ENCODE measurements at places on chromosomes 7 and 10.

GRCh38 chr7:14688208-14688607 is 214.3 kb downstream of the DGKB start:
- DNase-seq: no peak

DNA sequence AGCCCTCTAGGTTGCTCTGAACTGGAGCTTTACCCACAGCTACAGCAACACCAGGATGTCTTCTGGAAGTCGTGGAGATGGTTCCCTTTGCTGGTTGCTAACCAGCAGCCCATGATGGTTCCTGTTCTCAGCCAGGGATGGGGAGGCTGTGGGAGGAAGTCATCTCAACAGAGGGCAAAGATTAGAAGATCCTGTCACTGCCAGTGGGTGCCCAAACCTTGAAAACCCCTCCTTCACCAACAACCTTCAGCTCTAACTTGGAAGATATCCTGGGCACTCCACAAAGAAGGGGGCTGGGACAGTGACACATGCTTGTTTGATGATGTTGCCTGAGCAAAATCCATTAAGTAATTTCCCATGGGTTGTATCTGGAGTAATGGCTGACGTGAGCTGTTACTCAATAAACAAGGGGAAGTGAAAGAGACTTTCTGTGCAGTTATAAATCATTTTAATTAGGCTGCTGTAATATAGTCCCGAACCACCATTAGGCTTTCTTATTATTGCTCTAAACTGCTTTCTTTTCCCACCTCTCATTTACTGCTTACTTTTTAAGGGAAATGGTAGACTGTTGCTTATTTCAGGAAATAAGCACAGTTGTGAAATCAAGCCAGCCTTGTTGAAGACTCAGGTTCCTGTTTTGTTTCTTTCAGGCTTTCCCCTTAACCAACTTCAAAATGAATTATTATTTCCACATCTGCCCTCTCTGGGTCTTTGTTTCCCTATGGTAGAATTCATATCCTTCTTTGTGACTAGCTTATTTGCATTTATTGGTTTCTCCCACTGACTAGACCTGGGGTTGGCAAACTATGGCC is 124.8 kb downstream of the PPP1R17 start:
- no peak for DNase-seq

- peak; percentile 82 for DNase-seq
These were observed 9.6 kb downstream of the IL2RA start for GRCh38 chr10:6052247-6053221.

DNA sequence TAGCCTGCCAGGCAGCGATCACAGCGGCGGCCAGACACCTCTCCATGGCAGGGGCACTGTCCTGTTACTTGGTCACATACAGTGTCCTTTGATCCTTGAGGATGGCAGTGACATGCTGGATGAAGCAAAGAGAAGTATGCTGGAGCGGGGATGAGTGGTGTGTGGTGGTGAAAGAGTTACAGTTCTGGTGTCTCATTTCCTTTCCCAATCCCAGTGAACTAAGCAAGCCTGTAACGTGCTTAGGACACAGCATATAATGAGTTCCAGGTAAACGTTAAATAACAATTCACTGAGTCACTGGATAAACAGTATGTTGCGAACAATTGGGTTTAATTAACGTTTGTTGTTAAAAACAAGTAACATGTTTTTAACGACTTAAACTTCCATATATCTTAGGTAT is 63.5 kb upstream of the LAMB1 start:
- DNase-seq: no peak

- no peak for DNase-seq
These were observed 133.6 kb upstream of the JCAD start for GRCh38 chr10:30192846-30193608.

GRCh38 chr10:9253121-9253520 is 1198.6 kb downstream of the GATA3 start:
- DNase-seq: no peak

DNA sequence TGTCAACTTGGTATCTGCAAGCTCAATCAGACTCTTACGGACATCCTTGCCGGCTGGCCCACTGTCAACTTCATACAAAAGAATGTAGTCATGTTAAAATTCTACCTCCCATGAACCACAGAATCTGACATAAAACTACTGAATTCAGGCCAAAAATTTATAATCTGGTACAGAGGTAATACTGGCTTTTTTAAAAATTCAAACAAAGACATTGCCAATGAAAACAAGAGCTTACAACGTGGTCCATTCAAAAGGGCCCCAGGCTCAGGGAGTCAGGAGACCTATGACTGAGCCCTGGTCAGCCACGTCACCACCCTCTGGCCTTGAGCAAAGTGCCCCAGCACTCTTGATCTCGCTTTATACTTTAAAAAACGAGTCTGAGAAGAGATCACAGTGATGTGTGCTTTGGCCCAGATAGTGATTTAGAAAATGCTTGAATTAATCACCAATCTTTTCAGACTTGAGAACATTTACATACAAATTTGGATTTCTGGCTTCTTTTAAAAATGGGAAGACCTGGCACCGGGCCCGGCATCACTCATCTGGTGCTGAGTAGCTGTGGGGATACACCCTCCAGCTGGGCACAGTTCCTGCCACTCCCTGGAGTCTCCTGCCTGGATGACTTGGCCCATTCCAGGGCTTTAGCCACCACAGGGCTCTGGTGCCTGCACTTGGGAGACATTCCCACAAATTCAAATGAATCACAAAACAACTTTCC is 94.1 kb downstream of the PIP4K2A start:
- DNase-seq: no peak

DNA sequence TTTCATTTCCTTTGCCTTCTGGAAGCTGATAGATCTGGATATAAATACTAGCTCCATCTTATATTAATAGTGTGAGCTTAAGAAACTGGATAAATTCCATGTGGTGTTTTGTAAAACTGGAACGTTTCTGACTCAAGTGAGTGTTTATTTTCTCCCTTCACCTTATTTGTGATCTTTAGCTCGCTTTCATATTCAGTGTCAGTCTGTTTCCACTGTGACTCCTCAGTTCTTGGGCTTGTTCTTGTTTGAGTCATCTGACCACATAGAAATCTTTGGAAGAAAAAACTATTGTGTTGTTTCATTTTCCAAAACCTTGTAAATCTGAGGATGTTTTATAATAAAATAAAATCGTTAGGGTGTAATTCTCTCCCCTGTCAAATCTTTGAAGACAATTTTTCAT is 186.4 kb downstream of the POLR1F start:
- no peak for DNase-seq

DNA sequence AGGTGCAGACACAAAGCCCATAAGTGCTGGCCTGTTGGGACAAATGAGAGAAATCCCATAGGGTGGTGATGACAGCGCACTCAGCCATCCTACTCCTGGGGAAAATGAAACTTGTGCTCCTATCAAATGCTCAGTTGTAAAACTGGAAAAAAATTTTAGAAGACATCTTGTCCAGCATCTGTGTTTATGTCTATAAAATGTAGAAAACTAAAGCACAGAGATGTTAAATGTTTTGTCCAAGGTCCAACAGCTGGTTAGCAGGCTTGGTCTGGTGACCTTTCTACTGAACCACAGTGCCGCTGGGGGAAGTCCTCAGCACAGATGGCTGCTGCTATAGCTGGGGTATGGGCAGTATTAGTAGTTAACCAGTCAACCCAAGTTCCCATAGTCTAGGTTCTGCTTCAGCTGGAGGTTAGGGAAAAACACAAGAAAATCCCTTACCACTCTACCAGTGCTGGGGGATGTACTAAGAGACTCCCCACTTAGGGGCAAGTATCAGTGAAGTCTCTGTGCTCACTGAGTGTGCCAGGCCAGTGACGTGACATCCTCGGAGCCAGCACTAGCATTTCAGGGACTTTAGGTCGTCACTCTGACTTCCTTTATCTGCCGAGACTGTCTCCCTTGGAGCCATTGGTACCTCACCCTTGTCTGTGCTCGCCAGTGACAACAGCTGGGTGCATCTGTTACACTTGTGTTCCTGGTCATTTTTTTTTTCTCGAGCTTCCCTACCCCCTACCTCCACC is 1.9 kb downstream of the TSPAN33 start:
- DNase-seq: no peak

DNA sequence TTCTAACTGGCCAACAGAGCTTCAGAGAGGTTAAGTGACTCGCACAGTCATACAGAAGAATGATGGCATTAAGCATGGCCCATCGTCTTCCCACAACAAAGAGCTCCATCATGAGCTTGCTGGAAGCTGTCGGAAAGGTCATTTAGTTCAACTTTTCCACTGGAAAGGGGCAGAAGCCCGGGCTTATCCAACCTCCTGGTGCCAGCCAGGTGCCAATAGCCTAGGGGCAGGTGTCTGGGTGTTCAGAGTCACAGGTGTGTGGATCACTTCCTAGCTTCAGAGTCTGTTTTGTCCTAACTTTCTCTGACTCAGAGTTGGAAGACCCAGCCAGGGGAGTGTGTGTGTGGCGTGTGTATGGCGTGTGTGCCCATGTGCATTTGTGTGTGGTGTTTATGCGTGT is 1.3 kb upstream of the TRPV6 start:
- no peak for DNase-seq

DNA sequence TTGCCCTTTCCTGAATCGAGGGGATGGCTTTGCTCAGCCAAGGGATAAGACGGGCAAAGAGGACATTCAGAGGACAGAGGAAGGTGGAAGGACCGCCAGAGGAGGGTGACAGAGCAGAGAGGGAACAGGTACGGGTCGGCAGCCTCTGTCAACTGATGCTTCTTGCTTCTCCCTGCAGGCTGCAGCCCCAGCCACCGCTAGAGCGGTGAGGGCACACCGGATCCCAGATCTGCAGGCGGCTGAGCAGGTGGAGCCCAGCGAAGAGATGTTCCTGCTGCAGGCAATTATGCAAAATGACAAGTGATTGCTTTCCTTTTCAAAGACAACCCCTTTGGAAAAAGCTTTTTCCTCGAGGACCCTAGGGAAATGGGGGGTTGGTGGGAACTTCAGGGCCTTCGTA is 181.9 kb upstream of the ANKRD30A start:
- no peak for DNase-seq

DNA sequence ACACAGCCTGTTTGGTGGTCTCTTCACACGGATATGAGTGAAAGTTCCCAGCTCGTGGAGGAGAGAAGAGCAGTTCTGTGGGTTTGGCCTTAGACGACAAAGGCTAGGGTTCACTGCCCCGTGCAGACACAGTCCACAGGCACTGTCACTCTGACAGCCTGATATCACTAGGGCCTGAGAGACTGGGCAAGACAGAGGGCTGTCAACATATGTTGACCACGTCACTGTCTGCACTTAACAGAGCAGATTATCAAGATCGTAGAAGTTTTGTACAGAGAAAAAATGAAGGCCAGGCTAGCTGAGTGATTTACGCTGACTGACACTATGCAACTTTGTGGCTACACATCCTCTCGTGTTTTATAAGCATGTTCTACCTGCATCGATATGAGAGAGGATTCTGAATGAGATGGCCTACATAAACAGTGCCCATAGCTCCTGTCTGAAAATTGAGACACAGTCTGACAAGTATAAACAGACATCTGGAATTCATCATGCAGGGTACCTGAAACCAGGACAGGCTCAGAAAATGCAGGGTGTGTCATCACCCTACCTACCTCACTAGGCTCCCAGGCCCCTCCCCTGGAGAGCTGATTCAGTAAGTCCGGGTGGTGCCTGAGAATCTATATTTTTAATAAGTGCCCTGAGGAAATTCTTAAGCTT is 120.0 kb downstream of the SGMS1 start:
- DNase-seq: no peak

DNA sequence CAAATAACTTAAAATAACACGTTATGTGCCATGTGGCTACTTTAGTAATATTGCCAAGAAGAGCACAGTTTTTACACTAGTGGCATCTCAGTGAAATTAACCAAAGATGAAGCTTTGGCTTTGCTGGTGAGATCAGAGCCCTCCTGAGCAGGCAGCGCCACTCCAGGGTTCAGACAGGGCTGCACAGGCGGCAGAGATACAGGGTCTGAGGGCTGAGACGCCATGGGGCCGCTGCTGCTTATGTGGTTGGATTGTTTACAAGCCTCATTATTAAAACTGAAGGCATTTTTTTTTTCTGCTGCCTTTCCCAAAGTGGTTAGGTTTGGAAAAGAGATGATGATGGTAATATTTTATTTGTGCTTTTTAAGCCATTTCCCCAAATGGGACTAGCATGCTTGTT is 68.8 kb upstream of the DNAJB6 start:
- no peak for DNase-seq

GRCh38 chr7:85896531-85896930 is 709.7 kb upstream of the SEMA3D start:
- DNase-seq: no peak

- DNase-seq: no peak
These were observed 806.2 kb downstream of the CNTNAP2 start for GRCh38 chr7:146922782-146923181.

- peak; percentile 2 for DNase-seq
These were observed 166.4 kb downstream of the C7orf25 start for GRCh38 chr7:42745357-42746059.
